Activated CD4-positive, alpha-beta T cell treated with anti-CD3 and anti-CD28 coated beads, Interleukin-2, amount 50 U/mL, for 16 hours (primary cell): ENCODE measurements at places on chromosomes 3 and 15.

GRCh38 chr3:133460809-133461208, 61.0 kb downstream of the BFSP2 start:
- peak; percentile 60 for DNase-seq

- no peak for DNase-seq
Observed at GRCh38 chr15:39627451-39628143, 46.7 kb downstream of the THBS1 start.

DNA sequence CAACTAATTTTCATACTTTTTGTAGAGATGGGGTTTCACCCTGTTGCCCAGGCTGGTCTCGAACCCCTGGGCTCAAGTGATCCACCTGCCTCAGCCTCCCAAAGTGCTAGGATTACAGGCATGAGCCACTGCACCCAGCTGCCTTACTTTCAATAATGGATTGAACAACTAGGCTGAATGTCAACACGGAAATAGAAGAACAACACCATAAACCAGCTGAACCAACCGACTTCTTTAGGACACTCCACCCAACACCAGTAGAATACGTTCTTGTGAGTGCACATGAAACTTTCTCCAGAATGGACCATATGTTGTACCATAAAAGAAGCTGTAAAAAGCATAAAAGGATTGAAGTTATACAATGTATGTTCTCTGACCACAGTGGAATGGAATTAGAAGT, 42.9 kb downstream of the GXYLT2 start:
- DNase-seq, result no peak

DNA sequence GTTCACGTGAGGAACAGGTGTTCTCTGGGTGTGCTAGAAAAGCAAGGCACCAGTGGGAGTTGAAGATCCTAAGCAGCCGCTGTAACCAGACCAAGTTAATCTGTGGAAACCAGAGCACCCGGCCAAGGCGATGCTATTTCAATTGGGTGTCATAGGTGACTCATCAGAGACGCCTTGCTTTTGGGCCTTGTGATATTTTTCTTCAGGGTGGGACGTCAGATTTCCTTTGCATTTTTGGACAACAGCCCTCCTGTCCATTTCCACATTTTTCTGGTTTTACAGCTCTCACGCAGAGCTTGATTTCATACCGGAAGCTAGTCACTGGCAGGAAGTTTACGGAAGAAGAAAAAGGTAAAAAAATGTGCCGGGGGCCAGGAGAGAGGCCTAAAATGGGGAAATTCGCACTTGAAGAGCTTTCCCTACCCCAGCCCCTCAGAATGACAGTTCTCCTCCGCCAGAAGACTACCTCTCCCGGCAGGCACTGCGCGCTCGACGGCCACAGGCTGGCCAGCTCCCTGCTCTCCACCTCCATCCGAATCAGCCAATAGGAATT, 471 bp upstream of the KBTBD8 start:
- no peak for DNase-seq

DNA sequence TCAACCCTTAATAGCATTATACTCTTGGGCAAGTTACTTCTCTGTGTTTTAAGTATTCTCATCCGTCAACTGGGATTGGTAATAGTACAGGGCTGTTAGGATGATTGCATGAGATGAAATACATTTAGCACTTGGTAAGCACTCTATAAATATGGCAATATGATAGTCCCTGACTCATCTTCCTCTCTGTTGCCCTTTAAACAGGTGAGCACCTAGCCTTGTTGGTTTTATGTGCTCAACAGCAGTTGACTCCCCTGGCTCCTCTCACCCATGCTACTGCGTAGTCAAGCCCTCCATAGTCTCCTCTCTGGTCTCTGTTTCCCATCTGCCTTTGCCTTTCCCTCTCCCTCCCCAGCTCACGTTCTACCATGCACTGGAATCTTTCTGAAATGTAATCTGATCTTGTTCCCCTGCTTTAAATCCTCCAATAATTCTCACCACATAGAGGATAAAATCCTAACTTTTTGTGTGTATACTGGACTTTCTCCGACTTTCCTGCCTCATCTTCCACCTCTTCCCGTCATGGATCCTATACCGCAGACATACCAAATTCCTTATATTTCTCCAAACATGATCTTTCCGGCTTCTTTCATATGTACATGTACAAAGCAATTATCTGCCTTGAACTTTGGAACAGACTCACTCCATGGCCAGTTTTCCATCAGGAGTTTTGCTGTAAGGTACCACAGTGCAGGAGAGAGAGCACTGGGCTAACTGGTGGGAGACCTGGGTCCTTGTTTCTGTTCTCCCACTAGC, 42.3 kb downstream of the FSD2 start:
- no peak for DNase-seq
